Mammary epithelial cell (primary cell): ENCODE measurements at places on chromosomes 5 and 9. TPM values are rescaled to one million over a fixed set of nuclear protein-coding genes. Genes with fewer than 3 reads are reported as not detected.
A peak's percentile ranks its signal among the peaks of the same experiment; 100 is the strongest.

DEPDC1B gene
- 19.6 TPM for polyA plus RNA-seq

GRCh38 chr9:88767504-88767790 lies 223.8 kb upstream of the S1PR3 start:
- DNase-seq: no peak

- DNase-seq: no peak
Observed at GRCh38 chr5:93088592-93089389, 492.2 kb downstream of the NR2F1-AS1 start.

GRCh38 chr9:35615981-35616680 lies 2.1 kb downstream of the CD72 start:
- no peak for DNase-seq

GRCh38 chr5:173472164-173472563 lies 143.9 kb upstream of the STC2 start:
- DNase-seq: peak; percentile 91

DNA sequence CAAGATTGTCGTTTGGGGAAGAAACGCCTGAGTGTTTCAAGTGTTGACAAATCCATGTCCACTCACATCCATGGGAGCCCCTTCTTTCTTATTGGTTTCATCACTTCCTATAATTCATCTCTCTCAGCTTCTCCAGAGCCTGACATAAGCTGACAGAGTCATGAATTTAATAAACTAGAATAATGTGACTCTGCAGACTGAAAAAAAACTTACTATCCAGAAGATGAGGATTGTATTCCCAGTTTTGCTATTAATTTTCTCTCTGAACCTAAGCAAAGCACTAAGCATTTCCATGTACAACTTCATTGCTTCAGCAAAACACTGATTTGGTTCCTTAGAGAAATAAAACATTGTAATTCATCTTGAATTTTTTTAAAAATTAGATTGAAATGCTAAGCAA lies 691.8 kb downstream of the MTRR start:
- no peak for DNase-seq

DNA sequence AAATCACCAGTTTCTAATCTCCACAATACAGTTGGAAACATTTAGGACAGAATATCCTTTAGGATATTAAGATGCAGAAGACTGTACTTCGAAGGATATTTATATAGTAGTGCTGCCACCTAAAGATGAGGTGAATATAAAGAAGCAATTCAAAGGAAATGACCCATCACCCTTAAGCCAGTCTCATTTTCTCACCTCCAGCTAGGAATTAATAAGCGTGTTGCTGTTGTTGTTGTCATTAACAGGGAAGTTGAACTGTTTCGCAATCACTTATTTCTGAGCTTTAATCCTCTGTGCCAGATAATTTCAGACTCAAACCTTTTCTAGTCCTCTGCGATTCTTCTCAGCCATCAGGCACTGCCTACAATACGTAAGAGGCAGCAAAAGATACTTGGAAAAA lies 7.8 kb upstream of the PURA start:
- no peak for DNase-seq

- DNase-seq: peak; percentile 15
Observed at GRCh38 chr9:137982200-137982599, 104.6 kb downstream of the CACNA1B start.
